A673 (cell line): ENCODE measurements at places on chromosomes 7 and 10.

- DNase-seq = no peak
Measured at GRCh38 chr10:48574322-48574796, 30.5 kb downstream of the ARHGAP22 start.

GRCh38 chr7:81175275-81175940 is 256.6 kb upstream of the SEMA3C start:
- DNase-seq = no peak

DNA sequence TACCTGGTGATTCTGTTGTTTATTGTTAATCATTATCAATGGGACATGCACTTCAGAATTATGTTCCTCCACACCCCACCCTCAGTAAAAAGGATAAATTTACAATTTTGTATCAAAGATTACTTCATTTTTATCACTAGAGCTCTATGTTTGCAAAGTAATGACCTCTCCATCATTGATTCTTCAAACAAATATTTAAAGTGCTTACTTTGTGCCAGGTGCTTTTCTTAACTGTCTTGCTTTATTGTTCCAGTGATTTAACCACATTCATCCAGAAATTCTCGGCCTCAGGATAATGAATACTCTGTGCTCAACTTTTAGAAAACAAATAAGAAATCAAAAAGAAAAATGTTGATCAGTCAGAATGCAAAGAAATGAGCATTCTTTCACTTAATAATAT is 144.9 kb upstream of the FOXP2 start:
- no peak for DNase-seq

- DNase-seq = no peak
Measured at GRCh38 chr10:60535427-60535826, 145.8 kb upstream of the ANK3 start.

DNA sequence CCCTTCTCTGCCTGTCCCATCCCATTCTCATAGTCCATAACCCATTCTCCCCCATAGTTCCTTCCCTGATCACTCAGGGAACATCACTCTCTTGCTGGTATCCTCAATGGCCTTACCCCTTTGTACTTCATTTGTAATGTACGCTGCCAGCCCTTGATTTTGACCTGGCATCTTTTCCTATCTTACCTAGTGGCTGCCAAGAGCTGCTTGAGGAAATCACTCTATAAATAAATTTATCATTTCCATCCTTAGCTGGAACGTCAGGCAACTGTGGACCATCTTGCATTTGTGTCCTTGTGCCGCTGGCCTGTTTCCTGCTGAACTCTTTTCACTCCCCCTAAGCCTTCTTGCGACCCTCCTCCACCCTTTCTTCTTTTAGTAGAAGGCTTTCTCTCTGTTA is 14.0 kb downstream of the CDK14 start:
- no peak for DNase-seq

DNA sequence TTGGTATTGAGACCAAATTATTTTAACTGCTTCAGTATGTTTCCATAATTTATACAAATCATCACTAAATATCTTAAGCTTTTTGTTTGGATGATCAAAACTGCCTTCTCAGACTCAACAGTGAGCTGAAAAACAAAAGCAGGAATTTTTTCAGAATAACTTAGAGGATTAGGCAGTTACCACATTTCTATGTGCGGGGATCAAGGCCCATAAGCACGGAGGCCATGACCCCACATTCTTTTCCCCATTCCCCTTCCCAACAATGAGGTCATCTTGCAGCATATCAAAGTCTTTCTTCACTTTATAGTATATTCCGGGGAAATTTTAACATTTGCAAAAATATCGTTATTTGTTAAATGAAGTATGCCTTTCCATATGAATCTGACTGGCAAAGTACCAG is 125.8 kb downstream of the ELMO1 start:
- no peak for DNase-seq

GRCh38 chr10:73641328-73642060 is at the start of gene MYOZ1:
Gene MYOZ1 (minus strand): TSS chr10:73641474. CDS start chr10:73640017, 1,457 bp downstream.
- DNase-seq = no peak

DNA sequence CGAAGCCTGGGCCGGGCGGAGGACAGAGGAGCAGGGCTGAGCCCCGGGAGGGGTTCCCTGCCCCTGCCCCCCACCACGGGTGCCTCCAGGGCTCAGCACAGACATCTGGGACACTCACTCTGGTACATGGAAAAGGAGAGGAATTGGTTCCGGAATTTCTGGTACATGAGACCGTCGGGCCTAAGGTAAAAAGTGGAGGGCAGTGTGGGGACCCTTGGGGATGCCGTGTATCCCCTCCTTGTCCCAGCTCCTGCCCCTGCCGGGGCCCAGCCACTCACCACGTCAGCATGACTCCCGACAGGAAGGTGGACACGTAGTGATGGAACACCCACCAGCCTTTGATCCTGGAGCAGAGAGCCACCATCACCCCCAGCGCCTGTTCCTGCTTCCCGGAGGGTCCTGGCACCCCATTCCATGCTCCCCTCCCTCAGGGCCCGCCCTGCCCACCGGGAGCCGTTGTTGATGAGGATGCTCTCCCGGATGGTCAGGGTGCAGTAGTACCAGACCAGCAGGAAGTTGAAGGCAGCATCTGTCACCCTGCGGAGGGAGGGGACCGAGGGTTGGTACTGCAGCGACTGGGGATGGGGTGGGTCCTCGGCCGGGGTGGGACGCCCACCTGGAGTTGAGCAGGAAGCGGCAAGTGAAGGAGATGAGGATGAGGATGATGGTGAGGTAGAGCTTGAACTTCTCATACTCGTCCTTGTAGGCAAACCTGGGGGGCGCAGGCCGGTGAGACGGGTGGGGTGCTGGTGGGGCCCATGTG is 6.4 kb downstream of the TMEM120A start:
- no peak for DNase-seq

DNA sequence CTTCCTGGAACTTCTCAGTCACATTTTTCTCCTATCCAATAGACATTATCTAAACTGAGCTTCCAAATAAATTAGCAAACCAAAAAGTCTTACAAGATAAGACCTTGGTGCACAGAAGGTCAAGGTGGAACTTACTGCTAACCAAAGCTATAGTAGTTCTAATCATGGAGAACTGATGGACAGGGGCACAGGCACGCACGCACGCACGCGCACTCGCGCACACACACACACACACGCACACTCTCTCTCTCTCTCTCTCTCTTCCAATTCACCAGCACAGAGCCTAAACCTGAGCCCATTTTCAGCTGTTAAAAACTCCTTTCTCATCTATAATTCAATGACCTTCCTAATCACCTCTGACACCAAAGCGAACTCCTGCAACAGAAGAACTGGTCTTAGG is 7.5 kb downstream of the FGFR2 start:
- DNase-seq = no peak

GRCh38 chr7:2771274-2771731 is 72.8 kb downstream of the GNA12 start:
- DNase-seq = no peak

DNA sequence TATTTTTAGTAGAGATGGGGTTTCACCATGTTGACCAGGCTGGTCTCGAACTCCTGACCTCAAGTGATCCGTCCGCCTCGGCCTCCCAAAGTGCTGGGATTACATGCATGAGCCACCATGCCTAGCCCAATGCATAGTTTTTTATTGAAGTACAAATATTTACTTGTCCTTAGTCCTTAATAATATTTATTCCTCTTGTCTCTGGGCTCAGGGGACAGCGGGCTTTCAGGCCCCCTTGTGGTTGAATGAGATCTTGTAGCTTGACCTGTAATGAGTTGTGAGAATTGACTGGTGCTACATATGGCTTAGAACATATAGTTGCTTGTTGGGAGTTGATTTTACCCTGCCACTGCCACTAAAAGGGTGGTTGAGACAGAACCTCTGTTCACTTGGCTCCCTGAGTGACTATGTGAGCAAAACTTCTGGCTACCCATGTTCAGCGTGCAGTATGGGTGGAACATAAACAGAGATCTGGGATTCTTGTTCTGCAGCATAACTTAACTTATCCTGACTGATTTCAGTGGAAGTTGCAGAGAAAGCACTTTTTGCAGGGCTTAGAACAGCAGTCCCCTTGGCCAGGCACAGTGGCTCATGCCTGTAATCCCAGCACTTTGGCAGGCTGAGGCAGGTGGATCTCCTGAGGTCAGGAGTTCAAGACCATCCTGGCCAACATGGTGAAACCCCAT is 14.9 kb downstream of the CCL26 start:
- DNase-seq = peak; percentile 60
